ENCODE measurements at places on chromosomes 3 and 15. TPM values are rescaled to one million over a fixed set of nuclear protein-coding genes. Genes with fewer than 3 reads are reported as not detected.

Gene KBTBD8
- 3.4 TPM for total RNA-seq

Gene MRPL46
- 57.1 TPM for total RNA-seq

Gene AMT
- 10.3 TPM for total RNA-seq

Gene SAMD7
- total RNA-seq, result not detected

Gene SLC12A1
- total RNA-seq, result not detected

Gene TM4SF18
- total RNA-seq, result 7.1 TPM

Gene OPA1
- 102 TPM for total RNA-seq

Gene SHQ1
- total RNA-seq, result 18.3 TPM

All from heart left ventricle (tissue), 16 donors.